Central memory CD8-positive, alpha-beta T cell (primary cell): ENCODE measurements at places on chromosomes 7 and 10.

DNA sequence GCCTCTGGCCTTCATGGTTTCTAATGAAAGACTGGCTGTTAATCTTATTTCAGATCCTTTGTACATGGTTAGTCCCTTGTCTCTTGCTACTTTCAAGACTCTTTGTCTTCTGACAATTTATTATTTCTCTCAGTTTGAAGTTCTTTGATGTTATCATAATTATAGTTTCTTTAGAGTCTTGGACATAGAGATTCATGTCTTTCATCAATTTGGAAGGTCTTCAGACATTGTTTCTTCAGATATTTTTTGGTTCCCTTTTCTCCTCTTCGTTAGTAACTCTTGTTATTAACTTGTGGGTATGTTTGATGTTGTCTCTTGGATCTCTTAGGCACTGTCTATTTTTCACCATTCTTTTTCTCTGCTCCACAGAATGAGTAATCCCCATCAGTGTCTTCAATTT, 8.7 kb downstream of the ZNF37A start:
- no peak for DNase-seq

- no peak for DNase-seq
These were observed 2.7 kb downstream of the EPHA1 start for GRCh38 chr7:143406002-143406357.

GRCh38 chr7:94047956-94048355, 43.8 kb upstream of the BET1 start:
- DNase-seq, result no peak

DNA sequence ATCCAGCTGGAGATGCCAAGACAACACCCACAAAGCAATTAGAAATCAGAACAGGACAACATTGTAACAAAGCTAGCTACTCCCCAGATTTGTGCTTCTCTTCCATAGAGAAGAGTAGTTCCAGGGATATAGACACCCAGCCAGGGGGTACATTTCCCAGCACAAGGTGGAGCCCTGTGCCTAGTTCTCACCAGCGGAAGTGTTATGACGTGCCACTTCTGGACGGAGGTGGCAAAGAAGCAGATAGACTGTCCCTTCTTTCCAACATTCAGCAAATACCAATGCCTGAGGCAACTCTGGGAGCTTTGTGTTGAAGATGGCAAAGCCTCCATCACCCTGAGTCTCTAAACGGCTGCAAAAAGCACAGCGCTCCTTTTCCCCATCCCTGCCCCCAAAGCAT, 23.4 kb upstream of the GSAP start:
- DNase-seq, result no peak

- no peak for DNase-seq
These were observed 55.9 kb downstream of the PDIA4 start for GRCh38 chr7:148972375-148972774.

DNA sequence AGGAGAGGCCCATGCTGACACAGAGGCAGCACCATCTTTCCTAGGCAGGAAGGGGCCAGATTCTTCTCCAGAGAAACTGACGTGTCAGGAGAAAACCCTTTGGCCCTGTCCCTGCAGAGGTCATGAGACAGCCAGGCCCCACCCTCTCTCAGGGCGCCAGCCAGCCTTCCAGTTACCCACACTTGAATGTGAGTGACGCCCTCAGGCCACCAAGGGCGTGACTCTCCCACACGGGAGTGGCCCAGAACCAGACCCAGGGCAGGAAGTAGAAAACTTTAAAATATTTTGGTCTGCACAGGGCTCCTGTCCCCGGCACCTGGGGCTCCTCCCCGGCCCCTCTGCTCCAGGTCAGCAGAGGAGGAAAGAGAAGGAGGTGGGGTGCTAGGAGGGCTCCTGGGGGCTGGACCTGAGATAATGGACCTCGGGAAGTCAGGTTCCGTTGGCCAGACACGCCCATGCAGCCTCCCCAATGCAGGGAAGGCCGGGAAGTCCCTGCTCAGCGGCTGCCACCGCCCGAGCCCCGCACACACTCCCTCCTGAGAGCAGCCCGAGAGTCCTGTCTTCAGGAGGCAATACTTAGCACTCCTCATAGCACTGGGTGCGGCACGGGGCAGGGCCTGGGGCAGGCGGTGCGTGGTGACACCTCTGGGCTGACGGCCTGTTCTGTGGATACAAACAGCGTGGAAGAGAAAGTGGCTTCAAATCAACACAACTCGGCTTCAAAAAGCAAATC, 67.0 kb upstream of the CFAP46 start:
- DNase-seq, result no peak

- no peak for DNase-seq
These were observed 65.2 kb downstream of the ELFN1 start for GRCh38 chr7:1735262-1735661.

DNA sequence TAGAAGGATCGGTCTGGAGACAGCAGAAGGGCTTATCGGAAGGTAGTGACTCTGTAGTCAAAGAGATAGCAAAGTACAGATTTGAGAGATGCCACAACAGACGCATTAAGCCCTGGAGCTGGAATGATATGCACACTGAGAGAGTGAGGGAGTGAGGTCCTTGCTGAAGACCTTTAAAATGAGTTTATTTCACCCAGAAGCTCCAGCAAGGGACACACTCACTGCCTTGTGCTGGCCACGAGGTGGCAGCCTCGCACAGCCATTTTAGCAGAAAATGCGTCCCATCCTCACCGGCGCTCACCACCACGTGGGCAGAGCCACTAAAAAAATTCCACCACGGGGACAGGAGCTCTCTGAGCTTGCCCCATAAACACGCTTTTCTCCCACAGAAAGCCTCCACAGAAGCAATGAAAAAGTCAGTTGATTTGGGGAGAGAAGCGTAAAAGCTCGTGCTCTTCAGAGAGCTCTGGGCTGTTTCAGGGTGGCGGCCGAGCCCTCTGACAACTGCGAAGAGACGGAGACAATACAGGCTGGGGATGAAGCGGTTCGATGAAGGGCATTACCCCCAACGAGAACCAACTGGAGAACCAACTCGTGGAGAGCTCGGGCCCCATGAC, 163.0 kb upstream of the KLF14 start:
- peak; percentile 53 for DNase-seq
